ENCODE measurements at places on chromosomes 1 and 21. TPM values are rescaled to one million over a fixed set of nuclear protein-coding genes. Genes with fewer than 3 reads are reported as not detected.

Gene CD84
- total RNA-seq, result not detected

Gene CCDC185
- total RNA-seq, result not detected

Gene OR2T6
- total RNA-seq, result not detected

Gene BMP8A
- total RNA-seq, result 0.36 TPM

Gene RNU1-4
- 5,329 TPM for total RNA-seq

Measured in endothelial cell of coronary artery (primary cell).